ENCODE measurements at places on chromosomes 2 and 18.
A peak's percentile ranks its signal among the peaks of the same experiment; 100 is the strongest.

GRCh38 chr2:236351966-236352525 is 87.8 kb upstream of the ASB18 start:
- DNase-seq: no peak

- peak; percentile 51 for DNase-seq
Observed at GRCh38 chr2:105912081-105912480, 167.4 kb downstream of the NCK2 start.

DNA sequence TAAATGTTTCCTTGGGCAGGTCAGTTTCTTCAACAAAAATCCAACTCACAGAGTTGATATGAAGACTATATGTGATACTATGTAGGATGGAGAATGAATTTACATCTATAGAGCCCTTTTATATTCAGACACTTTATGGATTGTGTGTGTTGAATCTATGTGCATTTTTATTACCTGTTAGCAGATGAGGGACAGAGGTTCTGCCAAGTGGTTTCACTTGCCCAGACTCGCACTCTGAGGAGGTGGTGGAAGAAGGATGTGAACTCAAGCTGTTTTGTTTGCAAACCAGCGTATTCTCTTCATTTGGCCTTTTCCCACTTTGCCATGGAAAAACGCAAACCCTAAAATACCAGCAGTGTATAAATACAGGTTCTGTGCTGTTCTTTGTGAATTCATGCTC is 237.6 kb downstream of the TDRD15 start:
- DNase-seq: no peak

DNA sequence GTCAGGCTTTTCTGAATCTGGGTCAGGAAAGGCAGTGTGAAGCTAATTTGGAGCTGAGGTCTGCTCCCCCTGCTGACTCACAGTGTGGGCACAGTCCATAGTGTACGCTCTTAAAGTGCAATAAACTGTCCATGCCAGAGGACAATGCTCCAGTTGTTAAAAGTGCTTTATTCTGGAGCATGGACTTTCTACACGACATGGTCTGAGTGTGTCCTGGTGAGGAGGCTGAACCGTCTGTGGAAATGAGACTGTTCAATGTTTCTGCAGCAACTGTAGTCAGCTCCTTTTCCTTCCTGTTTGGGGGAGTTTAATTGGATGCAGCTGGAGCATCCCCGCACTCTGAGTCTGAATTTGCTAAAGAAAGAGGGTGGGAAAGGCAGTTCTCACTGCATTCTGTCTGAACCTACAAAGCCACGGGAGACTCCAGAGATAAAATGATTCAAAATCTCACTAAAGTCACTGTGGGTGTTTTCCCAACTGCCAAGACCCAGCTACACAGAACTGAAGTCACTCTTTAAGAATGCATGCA is 110.2 kb upstream of the TRIB2 start:
- peak; percentile 14 for DNase-seq

DNA sequence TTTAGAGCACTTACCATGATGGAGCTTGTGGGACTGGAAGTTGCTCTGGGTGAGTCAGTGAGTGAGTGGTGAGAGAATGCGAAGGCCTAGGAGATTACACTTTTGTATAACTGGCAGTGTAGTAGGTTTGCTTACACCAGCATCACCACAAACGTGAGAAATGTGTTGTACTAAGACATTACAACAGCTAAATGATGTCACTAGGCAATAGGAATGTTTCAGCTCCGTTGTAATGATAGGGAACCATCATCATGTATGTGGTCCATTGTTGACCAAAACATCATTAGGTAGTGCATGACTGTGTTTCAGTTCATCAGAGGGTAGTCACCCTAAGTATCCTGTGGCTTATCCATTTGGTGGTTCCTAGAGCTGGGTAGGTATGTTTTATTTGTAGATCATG is 11.9 kb downstream of the ZNF407 start:
- DNase-seq: peak; percentile 80

DNA sequence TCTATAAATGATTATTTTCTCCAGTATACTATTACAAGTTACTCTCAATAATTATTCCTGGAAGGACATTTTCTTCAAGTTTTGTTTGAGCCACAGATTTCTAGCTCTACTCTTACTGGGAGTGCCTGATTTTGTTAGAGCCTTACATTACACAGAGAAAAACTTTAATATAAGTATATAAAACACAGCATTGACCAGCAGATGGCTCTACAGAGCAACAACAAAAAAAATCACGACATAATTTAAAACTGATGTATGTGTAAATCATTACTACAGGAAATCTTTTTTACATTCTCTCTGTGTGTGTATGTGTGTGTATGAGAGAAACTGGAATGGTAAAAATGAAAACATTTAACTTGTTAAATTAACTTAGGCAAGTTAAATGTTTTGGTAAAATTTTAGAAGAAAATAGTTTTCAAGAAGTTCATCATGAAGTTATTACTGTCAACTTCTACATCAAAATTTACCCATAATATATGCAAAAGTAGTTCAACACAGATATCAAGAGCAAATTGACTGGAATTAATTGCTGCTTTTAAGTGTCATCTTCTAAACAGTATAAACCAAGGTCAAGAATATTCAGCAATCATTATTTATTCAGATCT is 103.3 kb downstream of the MDH1 start:
- peak; percentile 60 for DNase-seq

DNA sequence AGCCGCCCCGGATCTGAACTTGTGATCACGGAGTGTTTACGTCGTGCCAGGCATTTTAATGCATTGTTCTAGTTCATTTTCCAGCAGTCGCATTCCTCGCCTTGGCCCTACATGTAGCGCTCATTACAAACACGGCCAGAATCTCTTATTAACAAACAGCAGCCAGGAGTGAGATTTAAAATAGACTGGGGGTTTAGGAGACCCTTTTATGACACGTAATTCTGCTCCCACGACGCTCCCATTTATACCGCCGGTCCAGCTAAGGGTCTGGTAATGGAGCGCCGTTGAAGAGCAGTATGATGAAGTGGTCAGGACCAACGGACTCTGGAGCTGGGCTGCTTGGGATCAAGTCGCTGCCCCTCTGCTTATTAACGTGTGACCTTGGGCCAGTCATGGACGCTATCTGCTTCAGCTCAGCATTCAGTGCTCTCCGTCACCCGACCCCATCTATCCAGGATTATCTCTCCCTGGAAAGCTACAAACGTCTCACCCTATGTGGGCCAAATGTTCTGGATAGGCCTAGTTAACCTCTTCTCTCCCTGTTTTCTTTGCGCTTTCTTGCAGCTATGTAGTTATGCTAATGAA is 745 bp downstream of the MSH2 start:
- no peak for DNase-seq

GRCh38 chr2:45892757-45893156 is 241.3 kb downstream of the PRKCE start:
- no peak for DNase-seq

GRCh38 chr2:88090446-88091283 is 23.0 kb downstream of the SMYD1 start:
- DNase-seq: no peak

- DNase-seq: no peak
Observed at GRCh38 chr18:79385326-79385707, 10.4 kb upstream of the NFATC1 start.

GRCh38 chr2:189254268-189254883 is 74.8 kb upstream of the COL5A2 start:
- DNase-seq: peak; percentile 87

- no peak for DNase-seq
Observed at GRCh38 chr2:7116511-7116910, 199.3 kb downstream of the RNF144A start.

- peak; percentile 76 for DNase-seq
Observed at GRCh38 chr2:196335221-196335634, 163.8 kb upstream of the STK17B start.

DNA sequence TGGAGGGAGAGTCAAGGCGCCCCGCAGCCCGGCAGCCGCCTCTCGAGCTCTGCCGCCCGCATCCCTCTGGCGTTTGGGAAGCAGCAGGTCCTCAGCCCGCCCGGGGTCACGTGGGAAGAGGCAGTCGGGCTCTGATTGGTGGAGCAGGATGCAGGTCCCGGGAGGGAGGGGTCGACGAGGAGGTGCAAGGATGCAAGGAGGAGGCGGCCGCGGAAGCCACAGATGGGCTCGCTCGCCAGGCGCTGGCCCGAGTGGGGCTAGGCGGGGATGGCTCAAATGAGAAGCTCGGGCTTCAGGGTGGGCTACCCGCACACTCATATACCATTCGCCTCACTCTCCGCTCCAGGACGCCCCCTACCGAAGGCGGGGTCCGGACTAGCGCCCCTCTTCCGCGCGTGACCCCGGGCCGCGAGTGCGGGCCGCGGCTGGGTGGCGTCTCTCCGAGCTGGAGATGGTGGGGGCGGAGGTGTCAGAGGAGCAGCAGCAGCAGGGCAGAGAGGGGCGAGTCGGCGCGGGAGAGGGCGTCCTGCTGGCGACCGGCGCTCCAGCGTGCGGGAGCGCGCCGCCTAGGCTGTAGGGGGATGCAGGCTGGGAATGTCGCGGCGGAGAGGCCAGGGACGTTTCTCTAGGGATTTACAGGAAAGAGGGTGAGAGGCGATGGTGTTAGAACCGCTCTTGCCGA is at the start of gene TMEFF2:
TMEFF2 (minus strand) TSS at position 68 of the 682 bp plus-strand sequence. CDS start 409 bp downstream, outside the sequence.
- peak; percentile 97 for DNase-seq

DNA sequence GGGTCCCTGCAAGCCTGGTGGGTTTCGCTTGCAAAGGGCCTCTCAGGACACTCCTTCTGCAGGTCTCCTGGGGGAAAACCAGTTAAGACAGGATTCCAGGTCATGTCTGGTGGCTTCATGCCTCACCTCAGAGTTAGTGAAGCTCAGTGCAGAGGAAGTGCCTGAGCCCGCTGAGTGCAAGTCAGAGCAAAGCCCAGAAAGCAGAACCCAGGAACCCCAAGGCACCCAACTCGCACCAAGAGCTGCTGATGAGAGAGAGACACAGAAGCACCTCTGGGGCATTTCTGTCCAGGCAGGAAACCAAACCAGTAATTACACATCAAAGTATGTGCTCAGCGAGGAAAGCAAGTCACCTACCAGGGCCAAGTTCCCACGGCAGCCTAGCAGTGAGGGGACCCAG is 78.4 kb downstream of the ARHGEF4 start:
- no peak for DNase-seq

- DNase-seq: no peak
Observed at GRCh38 chr2:16584084-16584483, 81.5 kb downstream of the CYRIA start.

DNA sequence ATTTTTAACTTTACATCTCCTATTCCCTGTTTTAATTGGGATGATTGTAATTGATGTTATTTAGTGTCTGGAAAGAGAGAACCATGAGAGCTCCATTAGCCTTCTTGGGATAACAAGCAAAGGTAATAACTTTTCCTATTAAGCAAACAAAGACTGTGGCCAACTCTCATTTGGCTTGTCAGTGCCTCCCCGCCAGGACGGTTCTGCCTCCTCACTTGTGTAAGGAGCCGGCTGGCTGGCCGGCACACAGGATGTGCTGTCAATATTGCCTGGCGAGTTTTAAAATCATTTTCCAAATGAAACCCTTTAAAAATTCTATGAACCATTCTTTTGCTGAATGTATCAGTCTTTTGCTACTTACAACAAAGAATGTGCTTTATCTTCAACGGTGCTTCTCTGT is 898.3 kb downstream of the CPS1 start:
- DNase-seq: no peak

DNA sequence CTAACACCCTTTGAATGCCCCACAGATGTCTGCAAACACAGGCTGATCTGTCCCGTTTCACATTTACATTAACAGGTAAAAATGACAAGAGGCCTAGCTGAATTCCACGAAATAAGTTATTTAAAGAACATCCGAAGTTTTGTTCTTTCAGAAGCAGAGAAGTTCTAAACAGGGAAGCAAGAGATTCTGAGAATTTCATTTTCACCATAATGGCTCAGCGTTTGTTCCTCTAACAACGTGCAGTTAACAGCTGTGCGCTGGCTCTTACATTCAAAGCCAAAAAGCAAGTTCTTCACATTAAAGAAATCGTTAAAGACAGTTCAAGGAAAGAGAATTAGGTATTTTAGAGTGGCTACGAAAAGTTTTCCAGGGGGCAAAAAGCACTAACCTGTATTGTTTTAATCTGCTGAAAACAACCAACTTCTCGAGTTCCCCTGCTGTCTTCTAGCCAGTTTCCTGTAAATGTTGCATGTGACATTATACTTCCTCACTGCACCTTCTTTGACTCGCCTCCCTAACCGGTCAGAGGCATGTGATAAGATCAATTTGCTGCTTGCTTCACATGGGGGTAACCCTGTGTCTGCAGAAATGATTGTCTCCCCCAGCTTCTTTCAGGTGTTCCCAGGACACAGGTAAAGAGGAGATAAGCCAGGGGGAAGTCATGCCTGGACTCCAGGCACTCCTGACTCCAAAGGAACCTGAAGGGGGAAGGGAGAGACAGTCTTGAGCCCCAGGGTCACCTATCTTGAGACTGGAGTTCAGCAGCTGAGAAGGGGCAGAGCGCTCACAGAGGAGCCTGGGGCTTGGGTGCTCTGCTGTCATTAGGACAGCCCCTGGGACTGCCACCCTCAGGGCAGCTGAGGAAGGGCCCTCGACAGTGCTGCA is 36.8 kb upstream of the WIPF1 start:
- DNase-seq: no peak

DNA sequence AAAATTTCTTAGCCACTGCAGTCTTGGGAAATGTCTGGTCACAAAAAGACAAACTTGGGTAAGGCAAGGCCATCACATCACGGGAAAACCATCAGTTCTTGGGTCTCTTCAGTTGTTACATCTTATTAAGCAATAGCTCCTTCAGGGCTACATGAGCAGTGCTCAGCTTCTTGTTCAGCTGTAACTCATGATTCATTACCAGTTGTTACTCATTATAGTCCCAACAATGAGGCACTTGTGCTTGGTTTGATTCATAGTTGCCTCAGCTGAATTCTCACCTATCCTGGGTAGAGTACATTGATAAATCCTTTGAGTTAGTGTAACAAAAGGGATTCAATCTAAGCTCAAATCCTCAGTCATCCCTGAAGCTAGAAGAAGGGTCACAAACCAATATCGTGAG is 102.4 kb upstream of the DCC start:
- no peak for DNase-seq

DNA sequence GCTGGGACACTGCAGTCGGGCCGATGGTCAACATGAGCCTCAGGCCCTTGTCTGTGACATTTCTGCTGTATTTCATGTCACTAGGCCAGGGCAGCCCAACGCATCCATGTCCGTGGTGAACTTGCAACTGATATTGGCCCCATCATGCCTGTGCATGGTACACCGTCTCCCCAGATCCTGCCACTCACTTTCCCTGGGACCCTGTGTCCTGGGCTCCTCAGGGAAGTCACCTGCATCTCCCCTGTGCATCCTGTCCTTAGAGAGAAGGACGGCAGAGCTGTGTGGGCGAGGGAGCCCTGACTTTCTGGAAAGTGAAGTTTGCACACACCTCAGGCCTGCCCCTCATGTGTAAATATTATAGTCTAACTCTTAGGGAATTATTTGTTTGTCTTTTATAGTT is 123.3 kb downstream of the ACKR3 start:
- DNase-seq: no peak

- peak; percentile 52 for DNase-seq
Observed at GRCh38 chr2:64646007-64646880, 7.5 kb downstream of the SERTAD2 start.

- DNase-seq: no peak
Observed at GRCh38 chr2:101374821-101375561, 12.3 kb downstream of the CREG2 start.

Measured in HCEC 1CT (cell line).